Fibroblast of upper back skin (primary cell): ENCODE measurements at places on chromosomes 4 and X.

DNA sequence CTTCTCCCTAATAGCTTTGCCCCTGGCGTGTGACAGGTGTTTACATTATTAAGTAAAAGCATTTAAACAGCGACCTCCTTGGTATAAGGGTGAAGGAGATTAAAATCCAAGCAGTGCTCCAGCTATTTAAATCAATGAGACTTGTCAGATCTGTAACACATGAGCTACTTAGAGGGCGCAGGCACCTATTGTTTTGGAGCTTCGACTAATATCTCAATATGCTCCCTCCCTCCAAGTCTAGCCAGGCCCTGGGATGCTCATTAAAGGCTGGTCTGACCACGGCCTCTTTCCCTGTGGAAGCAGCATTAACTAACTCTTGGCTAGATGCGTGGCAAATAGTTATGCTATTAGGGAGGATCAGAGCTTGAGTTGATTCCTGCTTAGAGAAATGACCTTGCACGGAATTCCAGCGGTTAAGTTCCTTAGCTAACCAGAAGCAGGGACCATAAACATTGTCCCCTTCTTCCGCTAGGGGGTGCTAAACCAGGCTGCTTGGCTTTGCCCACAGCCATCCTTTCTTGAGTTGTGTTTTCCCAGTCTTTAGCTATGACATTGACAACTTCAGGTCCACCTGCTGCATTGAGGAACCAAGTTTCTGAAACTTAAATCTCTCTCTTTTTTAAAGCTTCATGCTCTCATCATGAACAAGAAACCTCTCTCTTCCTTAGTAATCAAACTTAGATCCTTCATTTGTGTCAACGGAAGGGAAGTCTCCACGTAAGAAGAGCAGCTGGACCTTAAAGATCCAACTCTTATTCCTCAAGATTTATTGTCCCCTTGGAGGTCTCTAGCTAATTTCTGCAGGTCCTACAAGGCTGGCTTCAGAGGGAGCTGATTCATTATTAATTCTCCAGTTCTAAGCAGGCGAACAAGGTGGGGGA is 80.7 kb upstream of the IGFBP7 start:
- peak; percentile 6 for DNase-seq

DNA sequence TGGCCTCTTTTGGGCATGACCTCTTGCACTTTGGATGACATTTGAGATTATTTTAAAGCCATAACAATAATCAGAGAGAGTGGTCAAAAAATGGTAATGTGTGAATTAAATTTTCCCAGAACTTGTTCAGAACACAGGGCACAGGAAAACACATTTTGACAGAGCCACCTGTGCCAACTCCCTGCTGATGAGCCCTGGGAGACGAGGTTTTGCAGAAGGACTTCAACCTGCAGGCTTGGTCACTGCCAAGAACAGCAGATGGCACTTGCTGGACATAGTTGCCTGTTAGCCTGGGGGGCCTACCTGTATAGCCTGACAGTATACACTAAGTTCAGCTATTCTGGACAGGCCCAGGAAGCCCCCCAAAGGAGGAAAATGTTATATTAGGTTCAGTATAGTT is 277.8 kb upstream of the EMCN start:
- DNase-seq: no peak

DNA sequence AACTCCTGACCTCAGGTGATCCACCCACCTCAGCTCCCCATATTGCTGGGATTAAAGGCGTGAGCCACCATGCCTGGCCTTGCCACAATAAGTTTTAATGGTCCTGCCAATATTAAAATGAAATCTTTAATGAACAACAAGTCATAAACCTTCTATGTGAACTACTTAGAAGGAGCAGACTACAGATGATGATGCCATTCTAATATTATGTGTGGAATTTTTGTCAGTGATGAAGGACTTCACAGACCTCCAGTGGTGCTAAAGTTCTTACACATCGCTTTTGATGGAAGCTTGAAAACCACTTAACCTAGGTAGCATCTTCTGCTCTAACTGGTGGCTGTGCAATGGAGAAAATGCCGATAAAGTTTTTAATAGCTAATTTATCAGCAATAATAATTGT is 331.4 kb downstream of the CCSER1 start:
- DNase-seq: no peak

DNA sequence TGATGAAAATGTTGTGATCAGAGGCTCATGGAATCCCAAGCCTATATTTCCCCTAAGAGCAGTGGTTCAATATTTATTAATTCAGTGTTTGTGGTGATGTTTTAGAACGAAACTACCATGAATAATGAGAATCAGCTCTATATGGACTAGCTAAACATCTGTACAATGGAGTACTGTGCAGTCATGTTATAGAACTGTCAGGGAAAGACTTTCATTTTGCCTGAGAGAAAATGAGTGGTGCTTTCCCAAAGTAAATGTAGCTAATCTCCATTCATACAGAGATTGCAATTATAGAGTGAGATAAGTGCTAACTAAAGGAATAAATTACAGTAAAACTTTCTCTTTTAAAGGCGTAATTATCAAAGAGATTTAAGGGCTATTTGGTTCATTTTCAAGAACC is 147.1 kb downstream of the FRAS1 start:
- DNase-seq: no peak

DNA sequence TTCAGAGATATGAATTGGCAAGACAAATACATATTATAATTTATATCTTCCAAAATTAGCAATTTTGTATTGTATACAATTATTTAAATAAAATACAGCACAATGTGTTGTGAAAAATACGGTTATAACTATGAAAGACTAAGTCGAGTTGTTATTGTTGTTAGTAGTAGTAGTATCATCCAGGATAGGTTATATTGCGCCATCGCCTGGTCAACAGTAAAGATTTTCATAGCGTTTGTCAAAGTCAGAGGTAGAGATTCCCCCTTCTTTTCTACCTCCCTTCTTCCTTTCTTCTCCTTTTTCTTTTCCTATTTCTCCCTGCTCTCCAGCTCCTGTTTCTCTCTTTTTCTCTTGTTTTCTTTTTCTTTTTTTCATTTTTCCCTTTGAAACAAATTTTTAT is 499.1 kb upstream of the EPHA5 start:
- peak; percentile 16 for DNase-seq

DNA sequence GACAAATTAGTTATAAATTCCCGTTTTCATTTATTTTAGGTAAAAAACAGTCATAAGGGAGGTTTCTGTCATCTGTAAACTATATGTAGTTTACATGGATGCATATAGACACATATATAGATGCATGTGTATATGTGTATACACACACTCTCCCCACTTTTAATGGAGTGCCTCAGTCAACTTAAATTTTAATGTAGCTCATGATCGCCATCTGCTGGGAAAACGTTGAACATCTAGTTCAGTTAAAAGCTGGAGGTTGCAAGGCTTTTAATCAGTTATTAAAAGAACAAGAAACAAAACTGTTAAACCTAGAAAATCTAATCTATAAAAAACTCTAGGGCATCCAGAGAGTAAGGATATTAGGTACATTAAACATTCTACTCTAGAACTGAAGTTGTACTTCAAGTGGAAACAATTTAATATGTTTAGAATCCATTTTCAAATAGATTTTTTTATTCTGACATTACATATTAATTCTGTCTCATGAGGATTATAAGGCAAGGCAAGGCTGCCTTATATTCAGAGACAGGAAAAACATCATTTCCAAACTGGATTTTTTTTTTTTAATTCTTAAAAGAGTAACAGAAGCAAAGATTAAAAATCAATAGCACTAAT is 122.6 kb downstream of the SHISA3 start:
- DNase-seq: peak; percentile 52

GRCh38 chr4:151198748-151199147 is 78.2 kb upstream of the PRSS48 start:
- DNase-seq: no peak

- no peak for DNase-seq
Observed at GRCh38 chrX:12936947-12937346, 30.5 kb downstream of the TLR8 start.

DNA sequence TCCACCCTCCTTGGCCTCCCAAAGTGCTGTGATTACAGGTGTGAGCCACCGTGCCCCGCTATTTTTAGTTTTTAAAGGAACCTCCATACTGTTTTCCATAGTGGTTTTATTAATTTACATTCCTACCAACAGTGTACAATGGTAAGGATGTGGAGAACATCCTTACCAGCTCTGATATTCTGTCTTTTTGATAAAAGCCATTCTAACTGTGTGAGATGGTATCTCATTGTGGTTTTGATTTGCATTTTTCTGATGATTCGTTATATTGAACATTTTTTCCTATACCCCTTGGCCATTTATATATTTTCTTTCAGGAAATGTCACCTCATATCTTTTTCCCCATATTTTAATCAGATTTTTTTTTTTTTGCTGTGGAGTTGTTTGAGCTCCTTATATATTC is 14.2 kb upstream of the TLR2 start:
- no peak for DNase-seq

- DNase-seq: no peak
Observed at GRCh38 chr4:6929812-6930464, 20.3 kb downstream of the TBC1D14 start.

DNA sequence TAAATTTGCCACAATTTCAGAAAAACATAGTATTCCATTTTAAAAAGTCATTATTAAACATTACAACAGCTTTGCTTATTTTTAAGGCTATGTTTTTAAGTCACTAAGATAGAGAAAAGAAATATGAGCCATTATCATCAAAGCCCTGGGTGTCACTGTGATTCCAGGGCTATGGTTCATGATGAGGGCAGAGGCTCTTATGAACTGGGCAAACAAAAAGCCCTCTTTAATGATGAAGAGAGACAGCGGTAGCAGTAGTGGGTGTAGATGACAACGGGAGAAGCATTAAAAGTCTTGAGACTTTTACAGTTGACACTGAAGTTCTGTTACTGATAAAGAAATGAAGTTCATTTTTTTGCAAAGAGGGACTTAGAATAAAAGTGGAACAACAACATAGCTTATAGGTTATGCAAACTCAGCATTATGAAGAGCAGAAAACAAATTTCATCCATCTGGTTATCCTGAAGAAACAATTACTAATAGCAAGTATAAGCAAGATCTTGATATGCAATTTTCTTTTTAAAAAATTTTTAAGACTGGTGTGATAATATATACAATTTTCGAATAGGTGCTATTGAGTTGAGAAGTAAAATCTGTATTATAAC is 202.7 kb upstream of the ETNPPL start:
- DNase-seq: no peak

- peak; percentile 52 for DNase-seq
Observed at GRCh38 chr4:1072830-1073446, 40.4 kb downstream of the RNF212 start.

DNA sequence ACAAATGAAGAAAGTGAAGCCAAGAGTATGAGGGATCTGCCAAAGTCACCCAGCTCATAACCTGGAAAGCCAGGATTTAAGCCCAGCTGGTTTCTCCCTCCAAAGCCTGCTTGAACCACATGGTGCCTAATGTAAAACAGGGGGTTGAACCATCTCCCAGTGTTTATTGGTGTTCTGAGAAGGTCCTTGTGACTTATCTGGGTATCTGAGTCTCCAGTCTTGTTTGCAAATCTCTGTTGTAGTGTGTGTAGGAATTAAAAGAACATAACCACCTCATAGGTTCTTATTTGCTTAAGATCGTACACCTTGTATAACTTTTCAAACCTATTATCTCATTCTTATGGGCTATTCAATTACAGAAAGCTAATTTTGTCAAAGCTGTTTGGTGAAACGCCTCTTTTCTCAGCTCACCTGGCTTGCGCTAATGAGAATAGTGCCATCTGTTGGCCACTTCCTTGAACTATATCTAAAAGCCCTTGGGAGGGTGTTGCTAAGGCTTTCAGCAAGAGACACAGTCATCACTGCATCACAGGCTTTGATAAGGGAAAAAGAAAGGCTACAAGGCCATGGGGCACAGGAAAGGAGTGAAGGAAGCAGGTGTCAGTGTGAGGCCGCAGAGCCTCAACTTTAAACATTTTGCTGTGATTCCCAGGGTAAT is 34.0 kb downstream of the ETDB start:
- DNase-seq: peak; percentile 32

DNA sequence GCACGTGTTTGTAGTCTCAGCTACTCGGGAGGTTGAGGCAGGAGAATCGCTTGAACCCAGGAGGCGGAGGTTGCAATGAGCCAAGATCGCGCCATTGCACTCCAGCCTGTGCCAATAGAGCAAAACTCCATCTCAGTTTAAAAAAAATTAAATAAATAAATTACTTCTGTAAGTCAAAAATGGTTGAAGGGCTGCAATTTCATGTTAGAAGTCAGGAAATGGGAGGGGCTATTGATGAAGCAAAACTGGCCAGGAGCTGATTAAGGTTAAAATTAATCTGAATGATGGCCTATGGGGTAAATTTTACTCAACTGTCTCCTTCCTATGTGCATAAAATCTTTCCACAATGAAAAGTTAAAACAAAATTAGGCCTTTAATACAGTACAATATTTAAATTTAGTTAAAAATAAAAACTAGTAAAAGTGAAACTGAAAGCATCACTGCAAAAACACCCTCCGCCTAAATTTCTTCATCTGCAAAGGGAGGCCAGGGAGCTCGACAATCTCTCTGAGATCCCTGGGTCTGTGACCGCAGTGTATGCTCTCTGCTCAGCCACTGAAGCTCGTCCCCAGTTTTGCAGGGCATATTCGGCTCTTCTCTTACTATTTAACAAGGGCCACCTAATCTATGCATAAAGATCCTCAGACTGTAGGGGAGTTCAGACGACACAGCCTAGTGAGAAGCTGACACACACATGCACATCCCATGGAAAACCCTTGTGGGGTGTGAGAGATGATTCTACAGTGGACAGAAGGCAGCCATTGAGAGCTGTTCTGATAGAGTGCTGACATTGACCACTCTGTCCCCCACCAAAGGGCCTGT is 57.2 kb downstream of the IRF2 start:
- DNase-seq: no peak

- no peak for DNase-seq
Observed at GRCh38 chr4:81814987-81815541, 343.4 kb upstream of the RASGEF1B start.

GRCh38 chr4:15746110-15746509 is 32.0 kb upstream of the CD38 start:
- no peak for DNase-seq

- no peak for DNase-seq
Observed at GRCh38 chr4:134585972-134586371, 384.4 kb upstream of the PABPC4L start.

- DNase-seq: no peak
Observed at GRCh38 chr4:123397144-123398065, 810 bp downstream of the SPRY1 start.

DNA sequence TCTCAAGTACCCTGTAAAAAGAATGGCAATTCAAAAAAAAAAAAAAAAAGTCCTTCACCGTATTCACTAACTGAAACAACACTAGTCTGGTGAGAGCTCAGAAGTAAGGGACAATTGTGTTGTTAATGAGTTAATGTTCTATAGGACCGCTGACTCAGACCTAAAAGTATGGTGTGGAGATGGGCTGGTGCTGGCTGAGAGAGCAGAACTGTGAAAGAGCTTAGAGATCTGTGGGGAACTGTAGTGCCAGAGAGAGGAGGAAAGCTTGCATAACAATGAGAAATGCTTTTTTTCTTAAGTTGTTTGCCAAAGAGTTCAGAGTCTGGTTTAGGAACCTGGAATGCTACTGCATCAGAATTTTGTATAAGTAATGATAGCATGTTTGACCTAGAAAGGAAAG is 65.1 kb downstream of the LHFPL1 start:
- peak; percentile 66 for DNase-seq

GRCh38 chr4:186771624-186772023 is 48.0 kb upstream of the FAT1 start:
- DNase-seq: no peak

- no peak for DNase-seq
Observed at GRCh38 chr4:184191267-184191666, 26.4 kb downstream of the ENPP6 start.

- DNase-seq: no peak
Observed at GRCh38 chrX:25020391-25020904, 4.7 kb upstream of the ARX start.
